ENCODE measurements at places on chromosomes 5 and 9.

GRCh38 chr9:92406477-92406876 lies 2.1 kb upstream of the OGN start:
- DNase-seq = no peak

DNA sequence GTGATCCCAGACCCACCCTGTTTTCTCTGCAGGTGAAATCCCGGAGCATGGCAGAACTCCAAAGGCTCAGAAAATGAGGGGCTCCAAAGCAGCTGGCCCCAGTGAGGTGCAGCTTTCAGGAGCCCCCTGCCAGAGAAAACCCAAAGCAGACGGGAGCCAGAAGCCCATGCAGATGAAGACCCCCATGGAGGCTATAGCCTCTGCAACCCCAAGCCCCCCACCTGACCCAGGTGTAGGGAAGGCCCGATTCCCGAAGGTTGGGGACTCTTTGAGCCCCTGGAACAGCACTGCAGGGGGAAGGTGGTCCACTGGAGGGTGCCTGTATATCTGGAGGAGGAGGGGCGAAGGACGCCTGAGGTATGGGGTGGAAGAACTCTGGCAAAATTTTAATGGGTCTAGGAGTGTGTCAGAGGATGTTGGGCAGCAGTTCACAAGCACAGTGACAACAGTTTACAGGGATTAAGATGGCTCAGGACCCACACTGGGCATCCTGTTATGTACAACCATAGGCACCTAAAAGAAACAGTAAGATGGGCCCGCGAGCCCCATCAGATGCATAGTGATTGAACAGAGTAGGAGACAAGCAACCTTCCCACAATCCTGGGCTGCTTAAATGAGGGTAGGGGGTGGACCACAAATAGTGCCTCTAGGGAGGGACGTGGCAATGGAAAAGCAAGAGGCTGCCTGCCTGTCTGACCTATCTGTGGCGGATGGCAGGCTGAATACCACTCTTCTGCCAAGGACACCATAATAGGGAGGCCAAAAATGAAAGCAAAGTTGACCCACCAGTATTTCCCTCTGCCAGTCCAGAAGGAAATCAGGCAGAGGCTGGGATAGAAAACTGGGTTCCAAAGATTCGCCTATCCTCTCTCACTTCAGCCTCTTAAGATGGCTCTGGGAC lies 16.4 kb upstream of the ANXA6 start:
- no peak for DNase-seq

GRCh38 chr9:136095070-136096058 lies at the start of gene NACC2:
Gene NACC2 (minus strand): TSS chr9:136095289. CDS start chr9:136050521, 44,768 bp downstream.
- no peak for DNase-seq

DNA sequence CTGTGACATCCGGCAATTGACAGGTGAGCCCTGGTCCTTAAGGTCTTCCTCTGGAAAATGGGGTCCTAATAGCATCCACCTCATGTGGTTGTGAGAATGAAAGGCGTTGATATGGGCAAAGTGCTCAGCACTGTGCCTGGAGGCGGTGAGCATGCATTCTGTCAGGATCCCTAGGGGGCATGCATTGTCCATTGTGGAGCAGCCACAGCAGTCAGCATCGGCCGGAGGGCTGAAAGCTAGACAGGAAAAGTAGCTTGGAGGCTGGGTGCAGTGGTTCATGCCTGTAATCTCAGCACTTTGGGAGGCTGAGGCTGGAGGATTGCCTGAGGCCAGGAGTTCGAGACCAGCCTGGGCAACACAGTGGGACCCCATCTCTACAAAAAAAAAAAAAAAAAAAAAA lies 122.2 kb downstream of the LHX2 start:
- no peak for DNase-seq

- no peak for DNase-seq
Measured at GRCh38 chr9:35675732-35676392, 2.1 kb downstream of the CA9 start.

- no peak for DNase-seq
Measured at GRCh38 chr9:121268598-121268850, 562 bp downstream of the GSN start.

- DNase-seq = no peak
Measured at GRCh38 chr5:122296871-122297270, 15.2 kb upstream of the SNCAIP start.

DNA sequence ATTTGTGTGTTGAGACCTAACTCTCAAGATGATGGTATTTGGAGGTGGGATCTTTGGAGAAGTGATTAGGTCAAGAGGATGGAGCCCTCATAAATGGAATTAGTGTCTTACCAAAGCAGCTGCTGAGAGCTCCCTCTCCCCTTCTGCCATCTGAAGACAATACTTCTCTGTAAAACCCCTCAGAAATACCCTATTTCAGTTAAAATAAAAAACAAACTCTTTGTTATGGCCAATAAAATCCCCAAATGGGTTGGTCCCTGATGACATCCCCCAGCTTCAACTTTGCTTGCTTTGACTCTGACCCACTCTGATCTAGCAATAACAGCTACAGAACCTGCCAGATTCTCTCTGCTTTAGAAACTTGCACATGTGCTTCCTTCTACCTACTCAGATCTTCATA lies 100.9 kb downstream of the SNCAIP start:
- no peak for DNase-seq

- DNase-seq = no peak
Measured at GRCh38 chr5:91494447-91494996, 111.4 kb upstream of the ARRDC3 start.

DNA sequence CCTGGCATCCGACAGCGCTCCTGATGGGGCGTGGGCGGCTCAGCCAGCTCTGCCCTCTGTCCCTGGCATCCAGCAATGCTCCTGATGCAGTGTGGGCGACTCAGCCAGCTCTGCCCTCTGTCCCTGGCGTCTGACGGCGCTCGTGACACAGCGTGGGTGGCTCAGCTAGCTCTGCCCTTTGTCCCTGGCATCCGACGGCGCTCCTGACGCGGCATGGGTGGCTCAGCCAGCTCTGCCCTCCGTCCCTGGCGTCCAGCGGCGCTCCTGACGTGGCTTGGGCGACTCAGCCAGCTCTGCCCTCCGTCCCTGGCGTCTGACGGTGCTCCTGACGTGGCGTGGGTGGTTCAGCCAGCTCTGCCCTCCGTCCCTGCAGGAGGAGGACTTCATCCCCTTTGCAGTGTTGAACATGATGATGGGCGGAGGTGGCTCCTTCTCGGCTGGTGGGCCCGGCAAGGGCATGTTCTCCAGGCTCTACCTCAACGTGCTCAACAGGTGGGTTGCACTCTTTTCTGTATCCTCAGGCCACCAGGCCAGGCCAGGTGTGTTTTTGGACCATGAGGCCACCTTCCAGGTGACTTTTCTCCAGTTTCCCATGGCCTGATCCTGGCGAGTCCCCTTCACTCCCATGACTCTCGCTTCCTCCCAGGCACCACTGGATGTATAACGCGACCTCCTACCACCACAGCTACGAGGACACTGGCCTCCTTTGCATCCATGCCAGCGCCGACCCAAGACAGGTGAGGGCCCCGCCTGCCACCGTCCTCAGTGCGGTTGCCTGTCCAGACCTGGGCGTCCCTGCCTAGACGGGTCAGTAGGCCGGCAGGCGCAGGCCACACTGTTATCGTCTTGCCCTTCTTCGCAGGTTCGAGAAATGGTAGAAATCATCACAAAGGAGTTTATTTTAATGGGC lies 8.0 kb downstream of the PMPCA start:
- no peak for DNase-seq

DNA sequence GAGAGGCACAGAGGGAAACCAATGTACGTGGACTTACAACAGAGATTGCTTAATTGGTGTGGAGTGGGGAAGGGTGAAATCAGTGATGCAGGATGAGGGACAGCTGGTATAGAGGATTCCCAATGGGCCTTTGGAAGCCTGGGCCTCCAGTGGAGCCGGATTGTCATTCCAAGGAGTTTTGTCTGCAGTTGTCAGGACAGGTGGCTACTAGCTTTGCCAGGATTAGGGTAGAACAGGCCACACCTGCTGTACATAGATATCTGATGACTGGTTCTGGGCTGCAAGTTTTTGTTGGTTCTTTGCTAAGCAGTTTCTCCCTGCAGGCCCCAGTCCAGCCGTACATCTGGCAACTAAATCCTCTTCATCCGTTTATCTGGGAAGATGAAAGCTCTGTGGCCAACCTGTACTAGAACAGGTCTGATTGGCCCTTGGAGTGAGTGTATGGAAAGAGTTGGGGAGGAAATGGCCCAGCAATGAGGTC lies 4.2 kb downstream of the SKP2 start:
- DNase-seq = no peak

- DNase-seq = peak; percentile 66
Measured at GRCh38 chr5:142717582-142718215, 31.8 kb upstream of the FGF1 start.

DNA sequence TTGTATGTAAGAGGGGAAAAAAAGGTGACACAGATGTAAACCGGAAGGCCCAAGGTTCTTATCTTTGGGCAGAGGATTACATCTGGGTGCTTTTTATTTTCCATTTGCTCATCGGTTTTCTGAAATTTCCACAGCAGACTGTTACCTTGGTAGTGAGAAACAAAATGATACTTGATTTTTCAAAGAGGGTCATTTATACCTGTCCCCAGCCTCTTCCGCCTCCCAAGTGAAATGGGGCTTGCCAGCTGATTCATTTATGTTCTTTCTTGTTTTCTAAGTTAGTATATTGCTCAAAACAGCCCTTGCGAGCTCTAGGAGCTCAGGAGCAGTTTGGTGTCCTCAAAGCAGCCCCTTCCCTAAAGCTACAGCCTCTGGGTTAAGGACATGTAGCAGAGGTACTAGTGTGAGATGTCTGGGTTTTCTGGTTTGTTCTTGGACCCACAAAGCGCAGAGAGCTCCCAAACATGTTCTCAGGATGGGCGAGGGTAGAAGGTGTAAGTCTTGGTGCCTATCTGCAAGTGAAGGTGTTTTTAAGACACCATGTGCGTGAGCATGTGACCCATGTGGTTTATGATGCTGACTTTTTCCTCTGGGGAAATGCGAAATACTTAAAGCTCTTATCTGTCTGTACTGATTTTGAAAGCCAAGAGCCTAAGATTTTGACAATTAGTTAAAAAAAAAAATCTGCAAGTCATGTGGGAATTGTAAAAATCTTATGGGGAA lies 38.3 kb downstream of the DAPK1 start:
- no peak for DNase-seq

DNA sequence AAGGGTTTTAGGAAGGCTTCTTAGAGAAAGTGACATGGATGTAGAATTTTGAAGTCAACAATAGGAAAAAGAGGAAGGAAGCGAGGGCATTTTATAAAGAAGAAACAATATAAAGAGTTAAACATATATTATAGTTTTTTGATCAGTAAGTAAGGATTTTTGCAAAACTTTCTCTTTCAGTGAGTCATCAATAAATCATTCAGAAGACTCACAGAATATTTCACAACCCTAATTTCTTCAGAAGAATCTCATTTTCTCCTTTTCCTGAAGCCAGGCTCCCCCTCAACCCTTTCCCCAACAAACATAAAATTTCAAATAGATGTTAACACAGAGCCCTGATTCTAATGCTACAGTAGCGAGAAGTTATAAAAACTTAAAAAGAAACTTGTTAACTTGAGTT lies 4.3 kb upstream of the COX7C start:
- DNase-seq = no peak

DNA sequence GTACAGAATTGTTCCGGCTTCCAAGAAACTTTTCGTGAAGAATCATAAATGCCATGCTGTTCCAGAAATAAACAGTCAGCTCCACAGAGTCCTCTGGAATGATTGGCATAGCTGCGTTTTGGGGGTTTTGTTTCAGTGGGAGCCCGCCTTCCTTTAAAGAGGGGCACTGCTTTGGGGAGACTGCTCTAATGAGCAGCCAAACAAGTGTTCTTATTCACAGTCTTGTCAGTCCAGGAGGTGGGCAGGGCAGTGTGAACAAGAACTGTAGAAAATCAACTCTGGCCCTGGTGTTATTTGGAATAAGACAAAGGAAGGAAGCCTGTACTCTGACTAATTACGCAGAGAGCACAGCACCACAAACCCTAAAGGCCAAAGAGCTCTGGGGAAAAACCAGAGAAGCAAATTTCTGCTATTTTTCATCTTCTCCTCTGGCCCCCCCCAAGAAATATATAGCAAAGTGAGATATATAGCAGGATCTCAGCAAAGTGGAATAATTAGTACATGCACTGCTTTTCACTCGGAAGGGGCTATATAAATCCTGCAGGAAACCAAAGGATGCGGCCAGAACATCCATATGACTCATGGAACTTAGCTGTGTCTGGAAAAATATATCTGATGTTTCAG lies 92.9 kb downstream of the GLDC start:
- peak; percentile 86 for DNase-seq

GRCh38 chr5:104702212-104702611 lies 1139.6 kb upstream of the NUDT12 start:
- peak; percentile 33 for DNase-seq

GRCh38 chr9:73264631-73265030 lies 113.0 kb downstream of the ANXA1 start:
- DNase-seq = peak; percentile 14

DNA sequence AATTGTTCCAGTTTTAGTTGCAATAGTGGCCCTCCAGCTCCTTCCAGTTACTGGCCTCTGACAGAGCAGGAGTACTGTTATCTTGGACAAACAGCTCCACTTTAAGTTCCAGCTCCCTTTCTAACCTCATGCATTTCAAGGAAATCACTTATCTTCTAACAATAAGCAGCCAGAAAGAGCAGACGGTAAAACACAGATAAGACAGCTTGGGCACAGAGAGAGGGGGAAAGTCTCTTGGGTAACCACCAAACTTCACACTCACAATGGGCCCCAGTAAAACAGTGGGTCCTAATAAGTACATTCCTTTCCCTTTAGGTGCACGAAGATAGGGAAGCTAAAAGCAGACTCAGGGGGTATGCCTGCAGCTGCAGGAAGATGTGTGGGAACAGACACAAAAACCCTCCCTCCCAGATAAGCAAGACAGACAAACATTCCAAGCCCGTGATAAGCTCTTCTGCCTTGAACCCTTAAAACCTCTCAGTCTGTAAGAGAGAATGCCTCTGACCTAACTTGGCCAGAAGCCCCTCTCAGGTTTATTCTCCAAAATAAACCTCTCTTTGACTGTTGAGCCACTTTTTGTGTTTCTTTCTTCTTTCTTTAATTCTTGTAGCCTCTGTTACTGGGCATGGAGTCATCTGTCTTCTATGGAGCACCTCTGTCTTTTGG lies 30.8 kb downstream of the OR1J1 start:
- DNase-seq = no peak

- DNase-seq = no peak
Measured at GRCh38 chr5:24080046-24080445, 564.7 kb downstream of the CDH10 start.

GRCh38 chr5:27325513-27325912 lies 287.1 kb upstream of the CDH9 start:
- DNase-seq = peak; percentile 33
